ENCODE measurements at places on chromosomes 5 and 9. TPM values are rescaled to one million over a fixed set of nuclear protein-coding genes. Genes with fewer than 3 reads are reported as not detected.

Gene FCHO2
- total RNA-seq, result 63.7 TPM

DNA sequence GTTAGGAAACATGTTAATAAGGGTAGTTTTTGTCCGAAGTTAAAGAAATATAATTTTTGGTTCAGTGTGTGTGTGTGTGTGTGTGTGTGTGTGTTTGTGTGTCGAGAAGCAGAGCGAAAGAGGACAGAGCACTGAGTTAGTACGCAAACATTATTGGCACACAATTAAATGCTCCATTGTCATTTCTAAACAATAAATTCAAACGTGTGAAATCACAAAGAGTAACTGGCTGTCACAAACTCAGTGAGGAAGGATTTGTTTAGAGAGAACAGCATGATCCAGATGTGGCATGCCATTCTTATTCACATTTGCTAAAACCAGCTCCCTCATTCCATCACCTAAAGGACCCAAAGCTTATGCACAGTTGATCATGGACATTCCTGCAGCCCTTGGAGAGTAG, 970.8 kb downstream of the DTWD2 start:
- no peaks in the 10 kb centered on the region for H3K4me1 ChIP-seq
- no peak overlapping the region for H3K27ac ChIP-seq
- no peak overlapping the region for H3K4me3 ChIP-seq

GRCh38 chr9:129436751-129437625, 183.9 kb downstream of the C9orf50 start:
- H3K27me3 ChIP-seq, result no peaks in the 10 kb centered on the region
- peak; percentile 92 for DNase-seq
- no peaks in the 10 kb centered on the region for H3K36me3 ChIP-seq

DNA sequence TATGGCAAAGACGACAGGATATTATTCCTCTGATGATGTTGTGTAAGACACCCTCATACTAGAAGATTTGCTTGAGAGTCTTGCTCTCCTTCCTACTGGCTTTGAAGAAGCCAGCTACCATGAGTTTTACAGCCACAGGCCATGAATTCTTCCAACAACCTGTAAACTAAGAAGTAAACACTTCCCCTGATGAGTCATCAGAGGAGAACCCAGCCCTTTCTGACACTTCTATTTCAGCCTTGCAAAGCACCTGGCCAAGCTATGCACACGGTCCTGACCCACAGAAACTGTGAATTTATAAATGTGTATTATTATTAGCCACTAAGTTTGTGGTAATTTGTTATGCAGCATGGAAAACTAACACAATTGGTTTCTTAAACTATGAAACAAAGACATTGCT, 288.8 kb upstream of the ADAMTSL1 start:
- no peaks in the 10 kb centered on the region for H3K27me3 ChIP-seq
- no peaks in the 10 kb centered on the region for H3K4me1 ChIP-seq
- no peak overlapping the region for H3K4me3 ChIP-seq

- no peak overlapping the region for H3K4me3 ChIP-seq
- no peak for DNase-seq
- peaks cover 5% of the 10 kb centered on the region for H3K36me3 ChIP-seq
- no peaks in the 10 kb centered on the region for H3K4me1 ChIP-seq
Measured at GRCh38 chr9:14616188-14616982, 76.8 kb downstream of the ZDHHC21 start.

DNA sequence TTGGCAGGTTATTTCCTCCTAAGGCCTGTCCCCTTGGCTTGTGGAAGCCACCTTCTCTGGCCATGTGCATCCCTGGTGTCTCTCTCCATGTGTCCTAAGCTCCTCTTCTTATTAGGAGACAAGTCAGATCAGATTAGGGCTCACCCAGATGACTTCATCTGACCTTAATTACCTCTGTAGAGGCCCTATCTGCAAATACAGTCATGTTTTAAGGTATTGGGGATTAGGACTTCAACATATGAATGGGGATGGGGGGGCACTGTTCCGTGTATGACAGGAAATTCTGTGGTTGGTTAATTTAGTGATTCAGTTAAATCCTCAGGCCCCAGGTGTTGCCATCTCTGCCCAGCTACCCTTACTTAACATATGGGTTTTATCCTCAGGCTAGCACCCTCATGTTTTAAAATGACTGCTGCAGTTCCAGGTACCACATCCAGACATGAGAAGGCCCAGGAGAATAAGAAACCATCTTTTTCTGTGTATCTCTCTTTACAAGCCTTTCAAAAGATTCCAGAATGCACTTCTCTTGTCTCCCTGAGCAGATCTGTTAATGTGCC, 51.9 kb upstream of the RAI14 start:
- H3K4me1 ChIP-seq, result peaks cover 11% of the 10 kb centered on the region
- H3K27me3 ChIP-seq, result no peaks in the 10 kb centered on the region
- H3K36me3 ChIP-seq, result no peaks in the 10 kb centered on the region
- DNase-seq, result no peak

All from upper lobe of left lung (tissue), 6 donors.